Camera-type eye (tissue), 1 donor: ENCODE measurements at places on chromosomes 4 and X. TPM values are rescaled to one million over a fixed set of nuclear protein-coding genes. Genes with fewer than 3 reads are reported as not detected.

Gene SPOCK3
- total RNA-seq: 22.1 TPM

Gene HGFAC
- total RNA-seq: 1.3 TPM

Gene FAM184B
- 20.3 TPM for total RNA-seq

Gene TMEM156
- 1.6 TPM for total RNA-seq

Gene PAGE2B
- total RNA-seq: not detected

Gene GNL3L
- 35.3 TPM for total RNA-seq

Gene CYLC1
- not detected for total RNA-seq

Gene NDP
- total RNA-seq: 13.5 TPM

Gene SCFD2
- 37.4 TPM for total RNA-seq
